ENCODE measurements at places on chromosomes 1 and 21.

DNA sequence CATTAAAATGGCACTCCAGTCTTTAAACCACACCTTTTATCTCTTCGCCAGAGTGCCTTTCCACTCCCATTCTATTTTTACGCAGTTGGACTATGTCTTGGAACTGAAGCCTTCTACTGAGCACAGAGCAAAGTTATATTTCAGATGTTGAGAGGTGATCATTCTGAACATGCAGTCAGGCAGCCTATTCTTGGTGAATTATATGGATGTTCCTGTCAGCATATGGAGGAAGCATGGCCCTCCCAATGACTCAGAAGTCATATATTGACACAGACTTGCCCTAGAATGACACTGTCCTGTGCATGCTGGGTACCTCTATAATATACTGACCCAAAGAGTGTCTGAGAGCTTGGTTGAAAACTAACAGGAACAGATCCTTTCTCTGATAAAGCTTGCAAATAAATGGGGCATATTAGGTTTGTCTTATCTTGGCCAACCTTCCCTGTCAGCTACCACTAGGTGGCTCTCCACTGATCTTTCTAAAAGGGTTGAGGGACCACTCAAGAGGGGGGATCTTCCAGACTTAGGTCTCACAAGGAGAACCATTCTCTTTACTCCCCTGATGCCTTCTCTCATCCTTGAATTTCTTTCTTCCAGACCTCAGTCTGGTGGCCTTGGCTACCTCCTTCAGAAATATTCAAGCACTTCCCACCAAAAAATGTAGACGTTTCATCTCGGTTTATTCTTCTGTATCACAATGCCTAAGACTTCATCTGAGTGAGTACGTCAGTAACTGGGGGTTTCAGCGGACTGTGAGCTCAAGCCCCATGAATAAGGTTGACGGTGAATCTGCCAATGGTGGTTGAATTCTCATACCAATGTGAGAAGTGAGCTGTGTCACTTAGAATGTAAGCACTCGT, 11.8 kb upstream of the ALG14 start:
- no peak for DNase-seq

- no peak for DNase-seq
These were observed 339.9 kb upstream of the TMPRSS15 start for GRCh38 chr21:18743531-18743930.

GRCh38 chr1:76269155-76269554, 194.6 kb downstream of the ST6GALNAC3 start:
- no peak for DNase-seq

GRCh38 chr1:177384461-177384860, 213.7 kb downstream of the BRINP2 start:
- no peak for DNase-seq

GRCh38 chr1:116950517-116951199, 40.9 kb downstream of the PTGFRN start:
- DNase-seq = no peak

- no peak for DNase-seq
These were observed 3.3 kb downstream of the KRTAP10-3 start for GRCh38 chr21:44555200-44555875.

GRCh38 chr1:899636-900317, 23.9 kb upstream of the SAMD11 start:
- DNase-seq = no peak

DNA sequence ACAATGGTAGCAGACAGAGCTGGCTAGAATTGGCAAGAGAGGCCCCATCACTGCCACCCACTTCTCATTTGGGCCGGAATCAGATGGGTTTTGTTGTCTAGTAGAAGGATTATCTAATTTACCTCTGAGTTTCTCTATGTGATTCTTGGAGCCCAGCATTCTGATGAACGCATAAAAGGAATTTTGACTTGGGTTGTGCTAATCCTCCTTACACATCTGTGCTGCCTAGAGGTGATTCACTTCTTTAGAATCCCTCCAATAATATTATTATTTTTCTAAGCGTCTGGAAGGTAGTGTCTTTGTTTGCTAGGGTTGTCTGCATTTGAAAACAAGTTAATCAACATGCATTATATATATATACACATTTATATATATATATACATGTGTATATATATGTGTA, 118.1 kb downstream of the RUNX1 start:
- DNase-seq = no peak

- no peak for DNase-seq
These were observed 83.4 kb upstream of the ACTL8 start for GRCh38 chr1:17671741-17672140.

DNA sequence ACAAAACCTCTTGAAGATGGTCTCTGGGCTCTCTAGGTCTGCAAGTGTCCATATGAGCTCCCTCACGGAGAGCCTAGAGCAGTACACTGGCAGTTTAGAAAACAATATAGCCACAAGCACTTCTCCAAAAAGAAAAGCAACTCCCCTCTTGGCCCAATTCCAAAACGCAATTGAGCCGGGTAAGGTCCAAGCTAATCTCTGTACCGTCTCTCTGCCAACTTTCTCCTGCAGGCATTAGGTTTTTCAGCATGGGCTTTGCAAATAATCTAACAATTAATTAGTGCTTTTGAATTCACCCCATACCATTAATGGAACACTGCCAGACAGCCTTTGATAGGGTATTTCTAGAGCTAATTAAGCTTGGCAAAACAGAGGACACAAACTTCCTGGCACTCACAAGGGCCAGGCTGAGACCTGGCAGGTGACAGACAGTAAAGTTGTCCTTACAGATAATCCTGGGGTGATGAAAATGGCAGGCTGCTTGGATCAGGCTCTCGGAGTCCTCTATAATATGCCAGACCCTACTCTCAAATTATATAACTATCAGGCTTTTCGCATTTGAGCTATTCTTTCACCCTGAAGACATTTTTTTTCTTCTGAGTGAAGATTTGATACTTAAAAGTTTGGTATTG, 39.8 kb downstream of the TGFBR3 start:
- no peak for DNase-seq

DNA sequence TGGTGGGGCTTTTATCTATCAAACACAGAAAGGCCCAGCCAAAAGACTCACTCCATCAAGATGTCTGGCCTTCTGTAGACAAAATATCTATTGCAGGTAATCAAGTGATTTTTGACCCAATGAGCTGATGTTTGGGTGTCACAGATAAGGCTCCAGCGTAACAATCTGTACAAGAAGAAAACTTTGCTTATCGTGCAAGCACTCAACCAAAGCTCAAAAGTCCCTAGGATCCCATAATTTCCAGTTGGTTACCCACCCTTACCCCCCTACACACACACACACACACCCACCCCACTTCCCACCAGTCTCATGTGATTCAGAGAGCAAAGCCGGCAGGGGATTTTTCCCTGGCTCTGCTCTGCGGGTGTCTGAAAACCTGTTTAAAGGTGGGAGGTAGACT, 5.8 kb downstream of the ITPKB start:
- DNase-seq = no peak

GRCh38 chr21:36705679-36706481, 7.0 kb downstream of the SIM2 start:
- peak; percentile 5 for DNase-seq

GRCh38 chr1:201447903-201448871, 20.8 kb downstream of the PHLDA3 start:
- DNase-seq = peak; percentile 72

DNA sequence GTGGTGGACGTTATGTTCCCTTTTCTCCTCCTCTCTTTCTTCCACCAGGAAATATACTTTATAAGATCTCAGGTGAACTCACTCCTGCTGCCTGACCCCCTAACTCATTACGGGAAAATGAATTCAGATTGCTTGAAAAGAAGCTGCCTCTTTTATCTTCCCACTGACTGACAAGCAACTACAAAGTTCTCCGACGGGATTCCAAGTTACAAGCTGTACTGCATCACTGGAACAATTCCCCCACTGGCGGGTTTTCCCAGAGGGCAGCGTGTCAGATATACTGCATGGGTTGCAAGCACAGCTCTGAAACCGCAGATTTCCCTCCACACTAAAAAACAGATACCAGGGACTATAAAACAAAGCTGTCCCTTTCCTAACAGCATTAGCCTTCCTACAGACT, 390.6 kb downstream of the KCTD3 start:
- no peak for DNase-seq

DNA sequence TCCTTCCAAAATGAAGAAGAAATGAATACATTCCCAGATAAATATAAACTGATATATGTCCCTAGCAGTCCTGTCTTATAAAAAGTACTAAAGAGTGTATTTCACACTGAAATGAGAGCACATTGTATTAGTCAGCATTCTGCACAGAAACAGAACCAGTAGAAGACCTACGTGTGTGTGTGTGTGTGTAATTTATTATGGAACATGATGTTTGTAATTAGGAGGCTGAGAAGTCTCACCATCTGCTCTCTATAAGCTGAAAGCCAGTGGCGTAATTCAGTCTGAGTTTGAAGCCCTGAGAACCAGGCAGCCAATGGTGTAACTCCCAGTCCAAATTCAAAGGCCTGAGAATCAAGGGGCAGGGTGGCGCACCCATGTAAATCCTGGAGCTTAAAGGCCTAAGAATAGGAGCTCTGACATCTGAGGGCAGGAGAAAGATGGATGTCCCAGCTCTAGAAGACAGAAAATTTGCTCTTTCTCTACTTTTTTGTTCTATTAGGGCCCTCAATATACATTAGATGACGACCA, 146.5 kb upstream of the LYPLAL1 start:
- no peak for DNase-seq

DNA sequence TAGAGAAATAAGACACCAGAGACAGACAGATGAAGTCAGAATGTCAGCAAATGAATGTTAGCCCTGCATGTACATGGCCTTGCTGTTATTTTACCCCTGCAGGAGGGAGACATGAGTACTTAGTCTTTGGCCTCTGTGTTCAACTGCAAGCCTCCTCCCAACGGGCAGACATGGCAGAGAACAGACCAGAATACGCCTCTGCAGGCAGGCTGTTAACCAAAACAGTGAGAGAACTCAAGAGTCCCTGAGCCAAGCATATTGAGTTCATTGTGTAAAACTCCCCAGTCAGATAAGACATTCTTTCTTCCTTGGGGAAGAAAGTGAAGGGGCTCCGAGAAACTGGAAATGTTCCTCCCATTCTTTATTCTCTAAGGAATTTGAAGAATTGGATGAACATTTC, 150.9 kb downstream of the PHTF1 start:
- DNase-seq = no peak

DNA sequence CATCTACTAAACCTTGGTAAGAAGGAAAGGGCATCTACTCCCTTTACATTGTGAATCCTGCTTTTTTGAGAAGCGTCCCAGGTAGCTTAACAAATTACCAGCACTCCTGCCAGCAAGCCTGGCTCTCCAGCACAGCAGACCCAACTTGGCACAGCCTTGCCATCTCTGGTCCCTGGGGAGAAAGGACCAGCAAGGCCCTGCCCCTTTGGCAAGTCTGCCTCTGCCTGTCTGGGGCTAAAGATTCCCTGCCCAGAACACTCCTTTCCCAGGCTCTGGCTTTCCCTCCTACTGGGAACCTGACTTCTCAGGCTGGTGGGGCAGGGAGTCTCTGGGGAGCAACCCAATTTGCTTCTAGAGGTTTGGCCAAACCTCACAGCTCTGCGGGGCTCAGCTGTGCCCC, 68.5 kb downstream of the ATP2B4 start:
- no peak for DNase-seq

DNA sequence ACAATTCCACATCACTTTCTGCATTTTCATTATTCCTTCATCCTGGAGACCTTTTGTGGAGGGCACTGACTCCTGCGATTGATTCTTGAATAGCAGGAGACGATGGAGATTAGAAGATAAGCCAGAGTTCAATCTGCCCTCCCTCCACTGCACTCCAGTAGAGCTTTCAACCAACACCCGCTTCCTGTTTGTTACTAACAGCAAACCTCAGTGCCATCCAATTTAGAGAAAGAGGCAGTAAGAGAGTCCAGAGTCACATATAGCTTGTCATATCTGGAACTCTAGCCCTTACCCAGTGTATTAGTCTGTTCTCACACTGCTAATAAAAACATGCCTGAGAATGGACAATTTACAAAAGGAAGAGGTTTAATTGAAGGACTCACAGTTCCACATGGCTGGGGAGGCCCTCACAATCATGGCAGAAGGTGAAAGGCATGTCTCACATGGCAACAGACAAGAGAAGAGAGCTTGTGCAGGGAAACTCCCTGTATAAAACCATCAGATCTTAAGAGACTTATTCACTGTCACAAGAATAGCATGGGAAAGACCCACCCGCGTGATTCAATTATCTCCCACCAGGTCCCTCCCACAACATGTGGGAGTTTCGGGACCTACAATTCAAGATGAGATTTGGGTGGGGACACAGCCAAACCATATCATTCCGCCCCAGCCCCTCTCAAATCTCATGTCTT, 55.9 kb downstream of the PCBP3 start:
- no peak for DNase-seq

DNA sequence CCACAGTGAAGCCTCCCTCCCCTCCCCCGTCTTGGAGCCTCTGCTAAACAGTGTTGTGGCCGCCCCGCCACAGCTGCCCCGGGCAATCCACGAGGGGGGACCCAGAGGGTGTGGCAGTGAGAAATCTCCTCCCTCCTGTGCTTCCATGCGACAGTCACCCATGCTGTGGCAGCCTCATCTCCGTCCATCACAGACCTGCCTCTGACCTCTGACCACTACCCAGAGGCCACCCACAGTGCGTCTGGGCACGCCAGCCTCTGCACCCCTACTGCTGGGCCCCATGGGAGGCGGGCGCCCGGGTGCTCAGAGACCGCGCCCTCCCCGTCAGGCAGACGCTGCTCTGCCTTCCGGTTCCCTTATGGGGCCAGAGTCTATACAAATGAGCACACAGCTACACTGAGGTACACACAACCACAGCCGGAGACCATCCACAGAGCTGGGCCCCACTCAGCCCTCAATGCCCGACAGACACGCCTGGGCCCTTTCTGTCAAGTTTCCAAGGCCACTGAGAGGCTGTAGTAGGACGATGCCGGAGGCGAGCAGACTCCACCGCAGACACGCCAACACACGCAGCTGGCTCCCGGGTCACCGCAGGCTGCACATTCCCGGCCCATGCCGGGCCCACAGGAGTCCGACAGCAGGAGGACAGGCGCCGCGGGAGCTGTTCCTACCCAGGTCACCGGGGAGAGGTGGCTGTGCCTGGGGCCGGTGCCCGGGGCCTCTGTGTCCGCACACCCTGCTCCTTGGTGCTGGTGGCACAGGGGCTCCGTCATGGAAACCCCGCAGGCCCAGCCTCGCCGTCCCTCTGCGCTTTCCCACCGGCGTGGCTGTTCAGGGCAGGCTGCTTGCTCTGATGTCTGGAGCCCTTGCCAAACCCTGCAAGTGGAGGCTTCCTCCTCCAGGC, 23.9 kb upstream of the TMEM52 start:
- no peak for DNase-seq

DNA sequence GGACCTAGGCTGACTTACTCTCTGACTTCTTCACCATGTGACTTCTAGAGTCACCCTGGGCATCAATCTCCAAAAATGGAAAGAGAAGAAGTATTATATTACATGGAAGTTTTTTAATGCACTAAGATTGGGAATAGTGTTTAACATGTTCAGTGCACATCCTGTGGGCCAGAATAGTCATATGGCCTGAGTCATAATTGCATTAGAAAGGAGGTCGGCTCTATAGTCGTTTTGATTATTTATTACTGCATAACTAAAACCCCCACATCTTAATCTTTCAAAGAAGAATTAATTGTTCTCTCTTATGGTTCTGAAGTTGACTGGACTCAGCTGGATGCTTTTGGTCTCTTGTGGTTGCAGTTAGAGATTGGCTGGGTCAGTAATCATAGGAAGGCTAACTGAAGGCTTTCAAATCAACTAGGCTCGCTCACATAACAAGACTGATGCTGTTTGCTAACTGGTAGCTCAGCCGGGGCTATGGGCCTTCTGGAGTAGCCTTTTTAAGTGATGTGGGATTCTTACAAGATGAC, 810.6 kb upstream of the ADGRL4 start:
- no peak for DNase-seq

Measured in activated CD4-positive, alpha-beta T cell treated with anti-CD3 and anti-CD28 coated beads, Interleukin-2, amount 50 U/mL, for 48 hours (primary cell).